NCI-H510A (cell line): ENCODE measurements at places on chromosomes 7 and 10.

- no peak for DNase-seq
These were observed 30.3 kb downstream of the ZNF775 start for GRCh38 chr7:150409300-150410030.

- DNase-seq: no peak
These were observed 243.1 kb upstream of the ADARB2 start for GRCh38 chr10:1980459-1980858.

GRCh38 chr7:20388084-20388483 is 57.4 kb downstream of the ITGB8 start:
- DNase-seq: no peak

GRCh38 chr7:30433506-30433905 is 45.1 kb downstream of the NOD1 start:
- DNase-seq: no peak

DNA sequence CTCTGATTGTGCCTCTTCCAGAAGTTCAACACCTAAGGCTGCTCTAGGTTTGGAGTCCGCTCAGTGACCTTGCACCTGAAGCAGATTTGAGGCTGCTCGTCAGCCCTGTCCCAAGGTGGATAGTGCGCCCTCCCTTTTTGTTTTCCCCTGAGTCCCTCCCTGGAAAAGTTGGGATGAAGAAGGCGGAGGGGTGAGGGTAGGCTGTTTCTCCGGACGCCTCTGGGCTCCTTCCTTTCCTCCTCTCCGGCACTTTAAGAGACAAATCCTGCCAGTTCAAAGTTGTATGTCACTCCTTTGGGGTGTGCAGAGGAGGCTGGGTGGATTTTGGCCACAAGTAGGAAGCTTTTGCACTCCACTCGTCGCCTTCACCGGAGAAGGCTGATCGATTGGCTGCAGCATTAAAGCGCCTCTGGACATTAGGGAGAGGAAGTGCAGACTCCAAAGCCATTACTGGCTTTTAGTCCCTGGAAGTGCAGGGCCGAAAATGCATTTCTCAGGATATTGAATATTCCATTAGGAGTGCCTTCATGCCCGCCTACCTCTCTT is 81.9 kb upstream of the PRKG1 start:
- DNase-seq: no peak

DNA sequence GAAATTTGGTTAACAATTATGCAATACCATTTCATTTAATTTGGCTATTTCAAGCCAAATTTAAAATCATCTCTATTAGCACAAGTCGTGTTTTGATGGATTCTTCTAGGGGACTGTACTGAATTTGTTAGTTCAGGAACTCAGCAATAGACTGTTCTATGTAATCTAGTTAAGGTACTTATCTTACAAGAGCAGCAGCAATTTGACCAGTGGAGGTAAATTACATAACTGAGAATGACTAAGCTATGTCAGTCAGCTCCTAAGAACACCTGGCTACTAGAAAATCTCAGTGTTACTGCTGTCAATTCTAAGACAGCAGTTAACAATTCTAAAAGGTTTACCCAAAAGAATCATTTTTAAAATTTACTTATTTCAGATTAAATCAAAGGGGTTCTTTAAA is 513.9 kb upstream of the ZWINT start:
- DNase-seq: no peak

- DNase-seq: no peak
These were observed 11.5 kb downstream of the C10orf71 start for GRCh38 chr10:49310460-49310859.

DNA sequence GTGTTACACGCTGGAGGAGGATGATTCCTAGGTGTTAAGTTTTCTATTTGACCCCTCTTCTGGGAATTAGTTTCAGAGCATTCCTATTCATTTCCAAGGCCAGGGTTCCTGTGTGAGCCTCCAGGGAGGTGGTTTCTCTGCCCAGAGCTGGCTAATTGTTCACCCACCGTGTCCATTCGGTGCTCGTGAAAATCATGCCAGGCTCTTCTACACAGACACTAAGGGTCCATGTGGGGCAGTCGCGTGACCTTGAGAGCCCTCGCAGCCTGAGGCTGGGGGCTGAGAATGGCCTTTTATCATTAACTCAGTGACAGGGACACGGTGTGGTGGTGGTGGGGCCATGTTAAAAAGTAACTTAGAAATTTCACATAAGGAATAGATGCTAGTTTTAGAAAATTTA is 83.7 kb downstream of the EMX2 start:
- no peak for DNase-seq

DNA sequence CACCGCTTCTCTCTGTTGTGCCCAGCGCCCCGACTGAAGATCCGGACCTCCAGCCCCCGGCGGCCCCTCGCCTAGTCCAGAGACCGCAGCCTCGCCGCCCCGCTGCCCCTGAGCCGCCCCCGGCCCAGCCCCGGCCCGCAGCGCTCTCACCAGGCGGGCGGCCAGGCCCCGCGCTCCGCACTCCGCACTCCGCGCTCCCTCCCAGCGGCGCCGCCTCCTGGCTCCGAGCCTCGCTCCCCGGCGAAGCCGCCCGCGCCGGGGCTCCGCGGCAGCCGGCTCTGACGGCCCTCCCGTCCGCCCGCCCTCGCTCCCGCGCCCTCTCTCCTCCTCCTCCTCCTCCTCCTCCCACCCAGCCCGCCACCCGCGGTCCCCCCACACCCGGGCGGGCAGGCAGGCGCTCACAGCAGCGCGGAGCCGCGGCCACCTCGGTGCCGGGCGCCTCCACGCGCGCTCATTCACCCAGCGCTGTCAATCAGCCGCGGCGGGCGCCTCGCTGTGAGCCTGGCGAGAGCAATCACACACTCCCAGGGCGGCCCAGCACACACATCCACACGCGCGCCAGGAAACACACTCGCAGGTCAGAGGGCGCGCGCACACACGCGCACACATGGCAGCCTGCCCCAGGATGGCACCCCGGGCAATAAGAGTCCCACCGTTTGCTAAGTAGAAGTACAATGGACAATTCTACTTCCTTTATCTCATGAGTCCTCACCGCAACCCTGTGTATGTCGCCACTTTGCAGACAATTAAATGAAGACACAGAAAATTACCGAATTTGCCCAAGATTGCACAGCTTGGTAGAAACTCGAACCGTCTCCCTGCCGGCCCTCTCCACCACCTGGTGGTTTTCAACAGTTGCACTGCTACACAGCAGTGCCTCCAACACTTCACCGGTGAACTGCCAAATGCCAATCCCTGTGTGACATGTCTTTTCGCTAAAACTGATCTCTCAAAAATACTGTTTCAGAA is at the start of gene PRRT4:
Gene PRRT4 (minus strand): TSS at position 280 of the 969 bp plus-strand sequence.
- DNase-seq: no peak

DNA sequence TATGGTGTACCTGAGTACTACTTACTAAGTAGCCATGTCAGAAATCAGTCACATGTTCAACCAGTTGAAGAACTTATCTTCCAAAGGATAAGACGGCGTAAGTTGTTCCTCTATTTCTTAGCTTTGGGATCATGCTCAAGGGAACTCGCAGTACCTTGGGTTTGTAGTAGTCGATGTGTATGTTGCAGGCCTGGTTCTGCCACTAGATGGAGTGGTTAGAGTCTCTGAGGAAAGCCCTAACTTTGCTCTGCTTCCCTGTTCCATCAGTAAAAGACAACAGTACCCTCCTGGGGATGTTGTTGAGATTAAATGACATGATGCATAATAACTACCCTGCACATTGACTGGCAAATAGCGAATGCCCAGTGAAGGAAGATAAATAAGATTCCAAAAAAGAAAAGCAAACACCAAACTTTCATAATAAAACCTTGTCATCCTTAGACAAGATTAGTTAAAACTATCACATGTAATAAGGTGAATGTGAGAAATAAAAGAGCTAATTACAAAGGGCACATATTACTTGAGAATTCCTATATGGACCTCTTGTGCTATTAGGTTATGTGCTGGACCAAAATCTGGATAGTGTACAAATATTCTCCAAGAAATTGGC is 165.9 kb downstream of the ABCA13 start:
- DNase-seq: no peak

DNA sequence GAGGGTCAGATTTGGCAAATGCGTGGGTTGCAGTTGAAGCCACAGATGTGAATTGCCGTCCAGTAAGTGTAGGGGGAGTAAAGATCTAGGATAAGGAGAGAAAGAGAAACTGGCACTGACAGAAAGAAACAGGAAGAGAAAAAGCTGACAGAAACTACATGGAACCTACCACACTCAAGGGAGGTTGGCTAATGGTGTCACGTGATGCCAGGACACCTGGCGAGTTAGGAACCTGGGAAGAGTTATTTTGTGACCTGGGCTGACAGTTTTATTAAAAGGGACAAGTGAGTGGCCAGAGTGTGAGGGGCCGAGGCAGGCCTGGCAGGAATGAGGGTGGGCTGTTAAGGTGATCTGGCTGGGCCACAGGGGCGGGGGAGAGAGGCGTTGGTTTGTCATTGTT is 188.7 kb downstream of the ADARB2 start:
- DNase-seq: no peak

DNA sequence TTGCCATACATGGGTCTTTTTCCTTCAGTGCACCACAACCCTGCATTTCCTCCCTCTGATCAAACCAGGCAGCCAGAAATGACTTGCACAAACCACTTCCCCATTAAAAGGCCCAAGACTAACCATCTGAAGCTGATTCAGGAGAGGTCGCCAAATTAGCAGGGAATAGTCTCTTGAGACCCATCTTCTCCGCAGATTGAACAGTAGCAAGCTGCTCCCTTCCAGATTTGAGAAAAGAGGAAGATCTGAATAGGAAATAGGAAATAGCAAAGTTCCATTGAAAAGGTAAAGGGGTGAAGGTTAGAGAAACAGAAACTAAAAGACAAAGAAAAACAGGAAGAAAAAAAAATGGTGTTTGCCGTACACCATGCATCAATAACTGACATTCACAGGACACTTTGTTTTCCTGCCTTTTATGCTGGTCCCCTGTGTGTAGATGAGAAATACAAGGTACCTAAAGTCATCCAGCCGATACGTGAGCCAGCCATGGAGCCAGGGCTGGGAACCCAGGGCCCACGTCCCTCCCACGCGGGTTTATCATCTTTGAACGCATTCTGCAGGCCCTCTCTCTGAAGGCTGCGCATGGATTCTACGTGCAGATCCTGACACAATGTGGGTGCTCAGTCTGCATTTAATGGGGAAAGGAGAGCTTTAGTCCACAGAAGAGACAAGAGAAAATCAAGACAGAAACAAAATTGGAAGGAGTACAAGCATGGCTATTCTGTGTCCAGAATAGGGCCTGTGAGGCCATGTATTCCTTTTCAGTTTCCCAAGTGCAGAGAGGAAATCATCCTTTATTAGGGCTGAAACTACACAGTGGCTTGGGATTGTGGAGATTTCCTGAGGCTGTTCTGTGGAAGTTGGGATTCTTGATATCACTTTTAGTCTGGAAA is 268.4 kb upstream of the NPVF start:
- no peak for DNase-seq

DNA sequence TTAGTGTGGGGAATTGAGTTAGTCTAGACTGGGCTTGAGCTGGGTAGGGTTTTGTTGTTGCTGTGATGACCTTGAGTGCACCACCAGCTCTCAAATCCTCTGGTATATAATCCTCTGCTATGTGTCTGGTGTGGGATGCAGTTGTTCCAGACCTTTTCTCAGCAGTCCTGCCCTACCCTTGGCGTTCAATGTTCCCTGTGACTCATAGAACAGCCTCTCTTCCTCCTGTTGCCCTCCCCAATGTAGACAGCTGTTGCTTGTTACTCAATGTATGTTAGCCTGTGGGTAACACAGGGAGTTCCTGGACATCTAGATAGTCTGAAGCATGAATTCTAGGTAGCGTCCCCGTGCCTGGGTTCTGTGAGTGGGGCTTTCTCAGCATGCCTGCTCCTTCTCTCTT is 19.8 kb downstream of the ACBD7 start:
- no peak for DNase-seq

GRCh38 chr10:68086011-68086410 is 10.9 kb upstream of the HERC4 start:
- no peak for DNase-seq

DNA sequence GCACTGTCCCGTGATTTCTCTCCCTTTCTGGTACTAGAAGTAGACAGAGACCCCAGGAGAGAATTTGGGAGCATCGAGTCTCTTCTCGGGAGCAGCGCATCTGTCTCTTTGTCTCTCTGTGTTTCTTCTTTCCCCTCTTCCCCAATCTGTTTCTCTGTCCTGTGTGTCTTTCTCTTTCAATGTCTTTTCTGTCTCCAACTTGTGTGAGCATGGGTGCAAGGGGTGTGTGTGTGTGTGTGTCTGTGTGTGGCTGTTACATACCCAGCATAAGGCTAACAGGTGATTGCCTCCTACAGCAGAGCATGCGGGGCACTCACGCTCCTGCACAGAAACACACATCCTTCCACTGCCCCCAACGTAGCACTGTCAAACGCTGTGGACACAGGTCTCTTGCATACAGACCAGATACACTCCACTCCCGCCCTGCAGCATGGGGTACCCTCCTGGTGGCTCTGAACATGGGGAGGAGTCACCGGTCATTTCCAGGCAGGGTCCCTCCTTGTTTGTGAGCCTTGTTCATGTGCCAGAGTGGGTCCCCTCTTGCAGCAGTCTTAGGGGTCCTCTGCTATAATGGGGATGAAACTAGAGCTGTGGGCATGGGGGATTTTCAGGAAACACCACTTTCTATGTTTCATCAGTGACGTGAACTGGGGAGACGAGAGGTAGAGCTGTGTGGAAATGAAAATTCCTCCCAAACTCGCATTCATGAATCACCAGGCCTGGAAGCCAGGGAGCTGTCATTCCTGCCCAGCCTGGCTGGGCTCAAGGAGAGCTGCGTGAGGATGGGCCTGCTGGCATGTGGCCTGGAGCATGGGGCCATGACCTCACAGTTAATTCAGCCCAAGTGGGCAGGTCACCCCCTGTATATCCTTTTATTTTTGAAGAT is 980 bp downstream of the ADAMTS14 start:
- no peak for DNase-seq

GRCh38 chr7:131762753-131763152 is 206.3 kb upstream of the PODXL start:
- no peak for DNase-seq

GRCh38 chr10:114938856-114939193 is 830 bp downstream of the TRUB1 start:
- no peak for DNase-seq

DNA sequence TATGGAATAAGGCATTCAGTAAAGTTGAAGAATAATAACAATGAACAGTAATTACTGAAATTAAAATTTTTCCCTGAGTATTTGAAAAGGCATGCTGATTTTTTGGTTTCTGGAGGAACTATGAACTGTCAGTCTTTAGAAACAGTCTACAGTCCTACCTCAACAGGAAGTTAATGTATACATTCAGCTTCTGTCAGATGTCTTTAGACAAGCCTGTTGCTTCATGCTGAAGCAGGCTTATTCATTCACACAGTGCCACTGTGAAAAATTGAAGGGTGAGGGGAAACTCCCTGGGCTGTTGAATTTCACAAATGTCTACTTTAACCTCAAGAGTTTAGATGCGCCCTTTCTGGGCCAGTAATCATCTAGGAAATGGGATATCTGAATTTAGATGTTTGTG is 3.5 kb downstream of the NRF1 start:
- DNase-seq: no peak

- DNase-seq: no peak
These were observed 127.2 kb upstream of the PPP2R2D start for GRCh38 chr10:131773370-131774343.

DNA sequence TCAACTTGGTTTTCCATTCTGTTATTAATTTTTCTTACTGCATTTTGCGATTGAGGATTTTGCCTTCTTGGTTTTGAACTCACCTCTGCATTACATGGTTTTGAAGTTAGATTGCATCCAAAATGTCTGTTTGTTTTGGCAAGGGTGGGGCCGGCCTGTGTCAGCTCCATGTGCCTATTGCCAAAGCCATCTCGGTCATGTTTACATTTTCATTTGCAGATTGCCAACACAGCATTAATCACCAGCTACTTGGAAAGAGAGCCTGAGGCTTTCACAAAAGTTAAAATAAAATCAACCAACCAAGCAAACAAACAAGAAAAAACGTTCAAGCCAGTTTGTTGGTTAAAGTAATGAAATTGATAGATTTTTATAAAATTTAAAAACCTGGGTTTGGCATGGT is 695.8 kb downstream of the TYW1 start:
- no peak for DNase-seq
